ENCODE measurements at places on chromosomes 7 and 10. TPM values are rescaled to one million over a fixed set of nuclear protein-coding genes. Genes with fewer than 3 reads are reported as not detected.

The HOXA6 gene
- not detected for total RNA-seq

The RBM17 gene
- total RNA-seq, result 72.1 TPM

The RBP3 gene
- total RNA-seq, result not detected

The OGDH gene
- total RNA-seq, result 701 TPM

The FOXI2 gene
- total RNA-seq, result not detected

The GRM3 gene
- not detected for total RNA-seq

The VSTM4 gene
- total RNA-seq, result 12.2 TPM

The SPDYE8 gene
- not detected for total RNA-seq

The KEL gene
- total RNA-seq, result 0.27 TPM

The LGI1 gene
- total RNA-seq, result not detected

The PTPRZ1 gene
- 0.72 TPM for total RNA-seq

GRCh38 chr10:97901381-97901780, 51.7 kb downstream of the GOLGA7B start:
- no peak for DNase-seq

- peak; percentile 33 for DNase-seq
Observed at GRCh38 chr7:93910076-93910994, 4.0 kb downstream of the GNGT1 start.

- no peak for DNase-seq
Observed at GRCh38 chr7:142717453-142717852, 31.8 kb upstream of the PRSS1 start.

DNA sequence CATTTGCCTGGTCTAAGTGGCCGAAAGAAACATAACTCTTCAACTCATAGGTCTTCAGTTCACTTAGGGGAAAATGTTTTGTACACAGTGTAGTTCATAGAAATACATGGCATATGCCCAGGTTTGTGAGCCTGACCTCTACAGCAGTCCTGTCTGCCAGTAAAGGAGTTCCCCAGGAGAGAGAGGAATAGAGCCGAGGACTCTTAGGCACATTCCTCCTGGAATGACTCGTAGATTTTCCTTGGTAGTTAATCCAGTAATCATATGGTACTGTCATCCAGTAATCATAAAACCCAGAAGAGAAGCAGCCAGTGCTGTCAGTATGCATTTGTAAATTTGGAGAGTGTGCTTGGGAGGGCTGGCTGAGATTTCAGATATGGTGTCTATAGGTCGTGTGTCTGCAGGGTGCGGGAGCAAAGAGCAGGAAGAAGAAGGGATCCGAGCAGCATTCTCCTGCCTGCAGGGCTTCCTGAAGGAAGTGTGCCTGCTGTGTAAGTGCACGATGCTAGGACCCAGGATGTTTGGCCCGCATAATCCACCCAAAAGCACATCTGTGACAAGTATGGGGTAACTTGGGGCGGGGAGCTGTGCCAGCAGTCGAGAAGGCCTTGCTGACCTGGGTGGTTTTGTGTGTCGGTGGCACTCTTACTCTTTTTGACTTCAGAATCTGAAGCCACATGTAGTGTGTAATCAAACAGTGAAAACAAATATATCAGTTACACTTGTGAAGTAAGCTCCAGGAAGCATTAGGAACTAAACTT, 13.9 kb downstream of the EIF4H start:
- DNase-seq, result no peak

DNA sequence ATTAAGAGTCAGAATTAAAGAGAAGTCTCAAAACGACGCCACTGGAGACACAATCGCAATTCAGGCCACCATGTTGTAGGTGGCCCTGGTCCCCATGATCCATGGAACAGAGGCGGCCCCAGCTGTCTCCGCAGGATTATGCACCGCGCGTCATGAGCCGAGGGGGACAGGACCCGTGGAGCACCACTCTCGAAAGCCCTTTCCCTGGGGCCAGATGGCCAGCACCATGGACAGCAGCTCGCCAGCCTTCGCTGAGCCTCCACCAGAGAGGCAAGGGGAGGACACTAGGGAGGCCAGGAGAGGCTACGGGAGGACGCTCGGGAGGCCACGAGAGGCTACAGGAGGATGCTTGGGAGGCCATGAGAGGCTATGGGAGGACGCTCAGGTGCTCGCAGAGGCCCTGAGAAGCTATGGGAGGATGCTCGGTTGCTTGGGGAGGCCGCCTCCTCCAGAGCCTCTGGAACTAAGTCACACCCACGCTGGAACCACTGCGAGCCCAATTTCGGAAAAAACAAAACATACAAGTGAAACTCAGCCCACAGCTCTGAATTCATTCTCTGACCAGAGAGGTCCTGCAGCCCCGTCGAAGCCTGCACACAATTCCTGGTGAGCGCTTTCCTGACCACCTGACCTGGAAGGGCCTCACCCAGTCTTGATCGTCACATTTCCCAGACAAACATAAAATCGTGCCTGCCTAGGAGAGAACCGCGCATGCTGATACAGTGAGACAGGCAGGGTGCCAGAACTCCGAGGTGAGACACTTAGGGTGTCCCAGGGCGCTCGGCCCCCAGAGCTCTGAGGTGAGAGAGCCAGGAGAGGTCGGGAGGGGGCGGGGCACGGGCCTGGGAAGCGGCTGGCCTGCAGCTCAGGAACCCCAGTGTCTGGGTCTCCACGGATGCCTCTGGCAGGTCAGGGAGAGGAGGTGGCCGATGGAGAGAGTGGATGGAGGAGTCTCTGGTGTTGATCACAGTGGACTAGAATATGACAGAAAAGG, 224.4 kb downstream of the PTPRN2 start:
- peak; percentile 22 for DNase-seq

GRCh38 chr7:37494926-37495325, 46.3 kb upstream of the ELMO1 start:
- DNase-seq, result no peak

DNA sequence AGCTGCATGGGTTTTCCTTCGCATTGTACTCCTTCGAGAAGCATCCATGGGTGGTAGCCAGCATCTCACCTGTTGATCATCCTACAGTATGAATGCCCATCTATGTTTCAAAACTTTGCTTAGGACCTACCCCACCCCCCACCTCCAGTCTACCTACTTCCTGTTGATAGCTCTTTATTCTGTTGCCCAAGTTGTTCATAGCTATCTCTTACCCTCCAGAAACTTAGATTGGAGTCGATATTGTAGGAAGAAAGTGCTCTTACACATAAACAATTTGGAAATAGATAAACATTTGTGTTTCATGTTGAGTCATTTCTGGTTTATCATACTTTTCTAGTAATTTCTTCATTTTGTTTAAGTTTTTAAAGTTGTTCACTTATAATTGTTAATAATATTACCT, 90.1 kb downstream of the FAS start:
- DNase-seq, result no peak

DNA sequence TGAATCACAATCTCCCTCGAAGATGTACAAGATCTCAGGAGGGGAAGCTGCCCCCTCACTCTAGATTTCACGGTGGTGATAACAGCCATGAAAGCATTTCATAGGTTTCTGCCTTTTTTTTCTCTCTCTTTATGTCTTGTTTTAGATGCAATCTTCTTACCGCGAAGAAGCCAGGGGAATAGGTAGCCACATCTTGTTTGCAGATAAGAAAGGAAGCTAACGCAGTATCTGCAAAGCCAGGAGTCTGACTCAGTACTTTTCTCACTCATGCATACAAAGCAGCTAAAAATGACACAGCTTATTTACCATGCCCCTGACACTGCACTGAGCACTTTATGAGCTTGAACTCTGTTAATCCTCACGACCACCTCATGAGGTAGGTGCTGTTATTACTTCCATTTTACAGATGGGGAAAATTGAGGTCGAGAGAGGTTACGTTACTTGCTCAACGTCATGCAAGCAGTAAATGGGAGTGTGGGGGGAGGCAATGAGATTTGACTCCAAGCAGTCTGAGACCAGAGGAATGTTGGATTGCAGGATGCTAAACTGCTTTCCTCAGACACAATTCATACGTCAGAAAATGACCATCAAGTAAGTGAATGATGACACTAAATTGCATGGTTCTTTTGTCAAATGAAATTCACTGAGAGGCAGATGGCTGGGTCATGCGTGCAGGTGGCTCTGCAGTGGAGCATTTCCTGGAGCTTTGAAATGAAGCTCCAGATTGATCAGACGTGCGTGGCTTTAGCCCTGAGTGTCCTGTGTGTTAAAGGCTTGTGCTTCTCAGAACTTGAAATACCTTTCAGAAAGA, 3.3 kb downstream of the MAP3K8 start:
- DNase-seq, result no peak

- DNase-seq, result peak; percentile 87
Observed at GRCh38 chr10:78579995-78580394, 488.8 kb upstream of the ZMIZ1 start.

DNA sequence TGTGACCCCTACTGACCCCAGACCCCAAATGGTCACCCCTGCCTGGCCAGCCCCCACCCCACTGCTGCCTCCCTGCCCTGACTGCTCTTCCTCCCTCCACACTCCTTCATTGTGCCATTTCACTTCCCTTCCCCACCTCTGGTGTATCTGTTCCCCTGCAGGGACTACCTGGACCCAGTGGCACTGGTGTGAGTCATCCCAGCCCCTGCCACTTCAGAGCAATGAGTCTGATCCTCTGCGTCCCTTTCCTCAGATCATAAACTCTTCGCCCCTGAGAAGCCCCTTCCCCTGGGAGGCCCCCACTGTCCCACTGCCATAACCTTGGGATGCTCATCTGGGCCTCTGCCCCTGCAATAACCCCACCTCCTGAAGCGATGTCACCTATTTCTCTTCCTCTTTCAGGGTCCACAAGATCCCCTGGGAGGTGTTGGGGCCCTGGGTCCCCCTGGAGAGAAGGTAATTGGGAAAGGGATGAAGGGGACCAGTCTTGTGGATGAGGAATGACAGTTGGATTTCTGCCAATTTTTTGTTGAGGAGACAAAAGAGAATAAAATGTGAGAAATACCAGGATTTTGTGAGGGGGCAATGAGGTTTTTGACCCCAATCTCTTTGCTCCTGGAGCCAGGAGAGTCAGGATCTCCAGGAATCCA, 19.1 kb upstream of the VOPP1 start:
- DNase-seq, result no peak

GRCh38 chr10:125161707-125162119, 1.4 kb upstream of the CTBP2 start:
- peak; percentile 58 for DNase-seq

GRCh38 chr7:93620057-93620456, 45.5 kb upstream of the CALCR start:
- no peak for DNase-seq

DNA sequence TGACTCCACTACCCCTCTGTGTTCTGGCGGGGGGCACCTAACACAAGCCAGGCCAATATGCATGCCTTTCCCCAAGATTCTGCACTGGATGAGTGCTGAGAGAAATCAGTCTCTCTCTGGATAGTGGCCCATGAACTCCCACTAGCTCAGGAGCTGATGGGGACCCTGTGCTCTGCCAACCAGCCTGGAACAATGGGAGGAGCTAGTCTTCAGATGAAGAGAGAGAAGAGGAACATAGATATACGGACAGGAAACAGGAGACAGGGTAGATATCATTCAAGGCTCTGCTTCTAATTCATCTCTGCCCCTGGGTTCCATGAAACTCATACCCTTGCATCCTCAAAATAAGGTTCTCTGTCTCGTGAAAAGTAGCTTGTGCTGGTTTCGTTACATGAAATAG, 27.9 kb upstream of the PLXNA4 start:
- DNase-seq, result no peak

GRCh38 chr10:56091872-56092271, 269.2 kb downstream of the ZWINT start:
- DNase-seq, result no peak

Measured in left ventricle myocardium superior (tissue), 1 donor.